GM04503 (cell line): ENCODE measurements at places on chromosomes 3 and 15.

- no peak for DNase-seq
These were observed 808 bp downstream of the BCL6 start for GRCh38 chr3:187744169-187745151.

- DNase-seq, result no peak
These were observed 65.9 kb upstream of the LCTL start for GRCh38 chr15:66631616-66632263.

DNA sequence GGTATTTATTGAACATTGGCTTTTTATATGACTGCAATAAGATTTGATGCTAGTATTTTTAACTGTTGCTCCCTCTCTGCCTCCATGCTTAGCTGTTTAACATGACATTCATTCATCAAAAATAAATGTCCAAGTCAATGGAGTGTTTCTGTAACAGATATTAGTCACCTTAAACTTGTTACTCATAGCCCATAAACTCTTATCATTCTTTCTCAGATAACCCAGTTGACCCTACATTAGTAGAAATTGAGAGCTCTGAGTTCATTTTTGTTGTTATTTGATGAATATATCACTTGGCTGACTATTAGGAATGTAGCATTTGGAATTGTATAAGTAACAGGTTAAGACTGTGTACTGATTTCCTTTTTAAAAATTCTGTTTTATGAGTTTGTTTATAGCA is 201.1 kb downstream of the UBE2E2 start:
- DNase-seq, result no peak

GRCh38 chr3:14633819-14634424 is 17.6 kb upstream of the CCDC174 start:
- no peak for DNase-seq

DNA sequence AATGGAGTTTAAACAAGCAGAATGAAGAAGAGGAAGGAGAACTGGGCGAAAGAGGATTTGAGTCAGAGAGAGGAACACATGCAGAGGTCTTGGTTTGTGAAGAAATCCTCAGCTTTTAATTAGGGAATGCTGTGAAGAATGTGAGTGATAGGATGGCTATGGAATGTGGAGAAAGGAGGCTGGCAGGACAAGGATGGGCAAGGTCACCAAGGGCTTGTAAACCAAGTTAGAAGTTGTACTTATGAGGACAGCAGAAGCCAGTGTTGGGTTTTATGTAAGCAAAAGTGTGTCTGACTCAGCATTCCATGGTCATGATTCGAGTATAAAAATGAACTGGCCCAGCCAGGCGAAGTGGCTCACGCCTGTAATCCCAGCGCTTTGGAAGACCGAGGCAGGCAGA is 60.0 kb upstream of the IL12A start:
- DNase-seq, result peak; percentile 99

DNA sequence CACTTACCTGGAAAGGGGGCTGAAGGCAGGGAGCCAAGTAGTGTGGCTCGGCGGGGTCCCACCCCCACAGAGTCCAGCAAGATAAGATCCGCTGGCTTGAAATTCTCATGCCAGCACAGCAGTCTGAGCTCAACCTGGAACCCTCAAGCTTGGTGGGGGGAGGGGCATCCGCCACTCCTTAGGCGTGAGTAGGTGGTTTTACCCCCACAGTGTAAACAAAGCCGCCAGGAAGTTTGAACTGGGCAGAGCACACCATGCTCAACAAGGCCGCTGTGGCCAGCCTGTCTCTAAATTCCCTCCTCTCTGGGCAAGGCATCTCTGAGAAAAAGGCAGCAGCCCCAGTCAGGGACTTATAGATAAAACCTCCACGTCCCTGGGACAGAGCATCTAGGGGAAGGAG is 156.3 kb downstream of the KBTBD8 start:
- DNase-seq, result no peak

DNA sequence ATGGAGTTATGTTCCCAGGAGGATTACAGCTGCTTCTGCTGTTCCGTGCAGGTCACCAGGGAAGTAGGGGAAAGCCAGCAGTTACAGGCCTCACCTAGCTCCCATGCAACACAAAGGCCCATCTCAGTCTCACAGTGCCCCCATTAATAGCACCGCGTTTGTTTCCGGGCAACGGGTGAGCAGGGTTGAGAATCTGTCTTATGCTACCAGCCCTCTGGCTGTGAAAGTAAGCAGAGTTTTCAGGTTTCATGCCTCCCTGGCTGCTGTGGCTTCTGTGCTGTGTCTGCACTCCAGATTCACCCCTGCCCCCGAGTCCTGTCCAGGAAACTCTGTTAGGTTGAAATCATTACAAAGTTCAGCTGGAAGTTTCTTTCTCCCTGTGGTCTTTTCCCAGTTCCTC is 254.4 kb upstream of the GPR149 start:
- no peak for DNase-seq

DNA sequence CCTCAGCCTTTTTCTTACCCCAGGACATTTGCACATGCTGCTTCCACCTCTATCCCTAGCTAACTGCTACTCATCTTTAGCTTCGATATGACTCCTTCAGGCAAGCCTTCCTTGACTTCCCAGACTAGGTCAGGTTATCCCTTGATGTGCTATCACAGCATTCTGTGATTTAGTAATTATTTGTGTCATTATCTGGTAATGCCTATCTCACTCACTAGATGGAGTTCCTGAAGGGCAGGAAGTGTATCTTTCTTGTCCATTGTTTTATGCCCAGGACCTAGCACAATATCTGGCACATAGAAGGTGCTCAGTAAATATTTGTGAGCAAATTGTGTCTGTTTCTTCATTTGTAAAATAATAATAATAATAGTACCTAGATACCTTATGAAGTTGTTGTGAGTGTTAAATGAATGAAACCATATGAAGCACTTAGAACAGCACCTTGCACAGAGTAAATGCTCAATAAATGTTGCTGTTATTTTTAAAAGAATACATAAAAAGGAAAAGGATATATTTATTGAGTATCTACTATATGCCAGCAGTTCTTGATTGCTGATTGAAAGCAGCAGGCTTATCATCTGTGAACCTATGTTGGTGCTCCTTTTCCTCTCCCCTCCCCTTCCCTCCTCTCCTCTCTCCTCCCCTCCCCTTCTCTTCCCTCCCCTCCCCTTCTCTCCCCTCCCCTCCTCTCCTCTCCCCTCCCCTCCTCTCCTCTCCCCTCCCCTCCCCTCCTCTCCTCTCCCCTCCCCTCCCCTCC is 31.5 kb downstream of the SQOR start:
- DNase-seq, result no peak

- DNase-seq, result no peak
These were observed 3.6 kb upstream of the SH2D7 start for GRCh38 chr15:78088773-78089080.

DNA sequence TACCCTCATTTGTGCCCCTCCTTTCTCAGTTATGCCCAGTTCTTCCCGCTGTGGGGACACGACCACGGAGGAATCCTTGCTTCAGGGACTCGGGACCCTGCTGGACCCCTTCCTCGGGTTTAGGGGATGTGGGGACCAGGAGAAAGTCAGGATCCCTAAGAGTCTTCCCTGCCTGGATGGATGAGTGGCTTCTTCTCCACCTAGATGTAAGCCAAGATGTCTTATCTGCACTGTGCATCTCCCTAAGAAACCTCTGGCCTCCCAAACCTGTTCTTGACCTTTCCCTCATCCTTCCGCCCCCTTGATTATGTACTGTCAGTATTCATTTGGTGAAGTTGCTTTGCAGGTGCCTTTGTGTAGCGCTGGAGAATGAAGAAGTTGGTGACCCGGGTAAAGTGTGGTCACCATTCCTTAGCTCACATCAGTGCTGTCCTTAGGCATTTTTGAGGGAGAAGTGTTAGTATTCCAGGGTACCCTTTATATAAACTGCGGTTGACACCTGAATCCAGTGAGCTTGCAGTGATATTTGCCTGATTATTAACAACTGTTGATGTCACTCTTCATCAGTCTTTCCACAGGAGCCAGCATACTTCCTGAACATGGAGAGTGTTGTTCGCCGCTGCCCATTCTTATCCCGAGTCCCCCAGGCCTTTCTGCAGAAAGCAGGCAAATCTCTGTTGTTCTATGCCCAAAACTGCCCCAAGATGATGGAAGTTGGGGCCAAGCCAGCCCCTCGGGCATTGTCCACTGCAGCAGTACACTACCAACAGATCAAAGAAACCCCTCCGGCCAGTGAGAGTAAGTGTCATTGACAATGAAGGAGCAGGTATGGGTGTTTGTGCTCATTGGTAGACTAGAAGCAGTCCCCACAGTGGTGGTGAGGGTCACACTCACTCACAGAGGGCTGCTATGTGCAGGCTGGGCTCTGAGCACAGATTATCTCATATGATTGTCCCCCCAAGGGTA is 966 bp downstream of the ALAS1 start:
- DNase-seq, result no peak

DNA sequence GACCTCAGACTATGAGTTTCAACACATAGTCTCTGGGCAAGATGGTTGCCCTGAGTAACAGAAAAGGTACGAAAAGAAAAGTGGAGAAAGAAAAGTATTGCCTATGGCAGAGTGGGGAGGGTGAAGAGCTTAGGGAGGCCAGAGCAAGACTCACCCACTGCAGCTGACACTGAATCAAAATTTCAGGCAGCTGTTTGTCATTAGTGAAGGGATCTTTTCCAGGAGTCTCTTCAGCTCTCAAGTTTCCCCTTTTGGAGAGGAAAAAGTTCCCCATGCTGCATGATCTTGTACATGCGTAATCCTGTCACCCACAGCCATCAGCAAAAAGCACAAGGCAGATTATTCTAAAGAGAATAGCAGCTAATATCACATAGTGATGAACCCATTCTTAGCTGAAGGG is 616.9 kb upstream of the GBE1 start:
- DNase-seq, result no peak

- no peak for DNase-seq
These were observed 324.4 kb upstream of the CFAP20DC start for GRCh38 chr3:59374091-59374817.

DNA sequence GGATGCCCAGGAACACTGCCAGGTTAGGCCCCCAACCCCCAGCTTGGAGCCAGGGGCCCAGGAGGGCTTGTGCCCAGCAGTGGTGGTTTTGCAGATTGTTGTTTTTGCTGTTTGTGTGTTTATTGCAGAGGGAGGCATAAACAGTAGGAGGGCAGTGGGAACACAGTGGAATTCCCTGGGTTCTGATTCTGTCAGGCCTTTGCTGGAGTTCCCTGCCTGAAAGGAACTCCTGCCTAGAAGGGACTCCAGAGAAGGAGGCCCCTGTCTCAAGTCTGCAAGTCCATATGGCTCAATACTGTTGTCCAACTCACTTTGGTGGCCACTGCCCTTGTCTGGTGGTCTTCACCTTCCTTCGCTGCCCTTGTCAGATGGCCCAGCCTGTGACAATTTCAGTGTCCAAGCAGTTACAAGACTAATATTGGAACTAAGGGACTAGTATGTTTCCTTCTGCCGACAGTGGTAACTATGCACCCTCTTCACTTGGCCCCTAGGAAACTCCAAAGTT is 47.4 kb upstream of the RAB6B start:
- DNase-seq, result no peak

GRCh38 chr3:44444896-44445691 is 32.4 kb downstream of the ZNF445 start:
- DNase-seq, result no peak

GRCh38 chr3:37499061-37499785 is 324.8 kb upstream of the LRRFIP2 start:
- DNase-seq, result no peak

DNA sequence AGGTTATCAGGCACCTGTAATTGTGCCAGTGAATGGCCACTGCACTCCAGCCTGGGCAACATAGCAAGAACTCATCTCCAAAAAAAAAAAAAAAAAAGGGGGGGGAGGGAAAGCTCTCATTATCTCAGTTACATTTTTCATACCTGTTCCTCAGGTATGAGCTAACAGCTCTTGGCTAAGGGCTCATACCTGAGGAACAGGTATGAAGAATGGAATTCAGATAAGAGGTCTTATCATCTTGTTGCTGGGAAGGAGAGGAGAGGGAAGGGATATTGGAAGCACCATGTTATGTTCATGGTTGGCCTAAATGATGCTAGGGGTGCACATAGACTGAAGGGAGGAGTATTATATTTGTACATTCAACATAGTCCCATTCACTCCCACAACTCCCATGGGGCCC is 2.6 kb downstream of the SLC15A2 start:
- no peak for DNase-seq

GRCh38 chr3:69999140-70000027 is at the start of gene SAMMSON:
Gene SAMMSON (plus strand): TSS chr3:69999733.
- no peak for DNase-seq

- no peak for DNase-seq
These were observed 2.9 kb downstream of the HACD3 start for GRCh38 chr15:65533057-65533756.

GRCh38 chr3:56688191-56688590 is 5.1 kb upstream of the TASOR start:
- no peak for DNase-seq

- no peak for DNase-seq
These were observed 480.9 kb downstream of the ROBO1 start for GRCh38 chr3:79286882-79287281.

- DNase-seq, result no peak
These were observed 90.3 kb downstream of the MEX3B start for GRCh38 chr15:81955382-81956062.

GRCh38 chr15:32833379-32833821 is 115.6 kb downstream of the GREM1 start:
- no peak for DNase-seq

DNA sequence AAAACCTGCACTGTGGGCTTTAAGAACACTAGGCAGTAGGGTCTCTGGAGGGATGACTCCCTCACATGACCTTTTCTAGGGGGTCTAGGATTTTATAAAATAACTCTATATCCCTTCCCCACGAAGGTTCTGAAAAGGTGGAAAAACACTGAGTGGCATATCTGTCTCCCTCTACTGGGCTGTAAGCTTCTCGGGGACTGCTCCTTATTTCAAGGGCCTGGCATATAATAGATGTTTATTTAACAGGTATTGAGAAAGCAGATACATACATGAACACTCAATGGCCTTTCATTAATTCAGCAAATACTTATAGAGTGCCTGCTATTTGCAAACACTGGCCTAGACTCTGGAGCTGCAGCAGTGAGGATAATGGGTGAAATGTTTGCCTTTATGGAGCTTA is 146.2 kb upstream of the WNT5A start:
- no peak for DNase-seq

GRCh38 chr15:69463182-69463756 is 10.7 kb downstream of the RPLP1 start:
- DNase-seq, result no peak

DNA sequence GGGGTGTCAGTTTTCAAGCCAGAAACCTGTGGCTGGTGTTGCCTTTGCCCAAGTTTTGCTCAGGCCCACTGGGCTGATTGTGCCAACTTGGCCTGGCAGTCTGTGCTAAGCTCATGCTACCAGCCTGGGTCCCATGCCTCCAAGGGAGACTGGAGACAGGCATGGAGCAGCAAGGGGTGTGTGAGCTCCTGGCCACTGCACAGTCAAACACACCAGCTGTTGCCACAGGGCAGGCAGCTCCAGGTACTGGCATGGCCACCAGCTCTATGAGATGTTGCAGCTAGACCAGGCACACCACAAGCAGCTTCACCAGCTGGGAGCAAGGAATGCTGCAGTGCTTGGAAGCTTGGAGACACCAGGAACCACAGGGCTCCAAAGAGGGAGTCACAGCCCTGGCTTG is 638.8 kb downstream of the PLOD2 start:
- no peak for DNase-seq
